ENCODE measurements at places on chromosomes 7 and 10.

DNA sequence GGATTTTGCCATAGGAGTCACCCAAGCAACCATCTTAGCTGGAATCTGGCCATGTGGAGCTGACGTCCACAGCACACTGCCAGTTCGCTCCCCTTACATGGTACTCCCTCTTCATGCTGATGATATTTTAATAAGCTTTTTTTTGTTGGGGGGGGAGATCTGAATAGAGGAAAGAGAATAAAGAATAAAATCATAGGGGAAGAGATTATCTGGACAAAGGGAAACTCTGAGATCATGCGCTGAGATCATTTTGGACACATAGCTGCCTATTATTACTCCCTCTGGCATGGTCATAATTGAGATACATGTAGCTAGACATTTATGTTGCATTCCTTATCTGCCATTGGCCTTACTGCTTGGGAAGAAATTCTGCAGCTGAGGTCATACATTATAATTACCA lies 282.7 kb downstream of the HTR7 start:
- no peak for DNase-seq

DNA sequence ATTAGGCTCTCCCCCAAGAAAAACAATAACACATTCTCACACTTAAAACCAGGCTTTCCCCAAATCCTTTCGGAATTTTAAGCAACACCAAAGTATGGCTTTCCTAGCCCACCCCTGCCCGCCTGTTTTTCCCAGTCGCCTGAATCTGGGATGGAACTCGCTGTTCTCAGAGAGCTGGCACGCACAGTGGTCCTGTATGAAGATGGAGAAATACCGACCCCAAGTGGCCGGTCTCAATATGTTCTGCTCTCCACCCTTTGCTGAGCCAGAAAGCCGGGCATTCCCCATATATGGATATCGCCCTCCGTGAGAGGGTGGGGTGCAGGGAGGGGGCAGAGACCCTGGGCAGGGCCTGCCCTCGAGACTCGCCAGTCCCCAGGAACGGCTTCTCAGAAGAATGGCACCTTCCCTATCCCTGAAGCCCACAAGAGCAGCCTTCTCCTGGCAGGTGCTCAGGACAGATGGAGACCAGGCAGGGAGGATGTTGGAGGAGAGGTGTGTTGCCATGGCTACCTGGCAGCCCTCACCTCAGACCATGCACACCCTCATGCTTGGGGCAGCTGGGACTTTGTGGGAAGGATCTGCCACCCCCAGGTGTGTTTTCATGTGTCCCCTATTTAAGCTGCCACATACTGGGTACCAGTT lies 3.4 kb downstream of the TACR2 start:
- DNase-seq, result no peak

DNA sequence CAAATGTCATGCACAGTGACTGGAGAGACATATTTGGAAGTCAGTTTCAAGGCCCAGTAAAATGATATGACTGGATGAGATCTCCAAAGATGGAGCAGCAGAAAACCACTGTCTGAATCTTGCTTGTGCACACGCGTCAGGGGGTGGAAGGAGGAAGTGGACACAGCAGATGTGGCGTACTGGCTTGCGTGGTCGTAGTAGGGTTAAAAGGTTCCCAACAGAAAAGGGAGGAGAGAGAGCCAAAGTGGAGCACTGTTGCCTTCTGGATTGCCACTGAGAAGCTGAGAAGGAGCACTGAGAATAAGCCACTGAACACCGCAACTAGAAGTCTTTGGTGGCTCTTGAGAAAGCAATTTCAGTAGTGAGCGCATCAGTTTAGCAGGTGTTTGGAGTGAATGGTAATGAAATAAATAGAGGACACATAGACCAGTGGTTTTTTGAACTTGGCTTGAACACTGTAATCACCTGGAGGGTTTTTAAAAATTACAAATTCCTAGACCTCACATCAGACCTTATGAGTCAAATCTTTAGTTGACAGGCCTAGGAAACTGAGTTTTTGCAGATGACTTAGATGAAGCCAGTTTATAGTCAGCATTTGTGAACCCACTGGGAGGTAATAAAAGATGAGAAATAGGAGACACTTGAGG lies 227.3 kb downstream of the PTEN start:
- no peak for DNase-seq

GRCh38 chr7:2876031-2876731 lies 32.1 kb upstream of the GNA12 start:
- DNase-seq, result no peak

DNA sequence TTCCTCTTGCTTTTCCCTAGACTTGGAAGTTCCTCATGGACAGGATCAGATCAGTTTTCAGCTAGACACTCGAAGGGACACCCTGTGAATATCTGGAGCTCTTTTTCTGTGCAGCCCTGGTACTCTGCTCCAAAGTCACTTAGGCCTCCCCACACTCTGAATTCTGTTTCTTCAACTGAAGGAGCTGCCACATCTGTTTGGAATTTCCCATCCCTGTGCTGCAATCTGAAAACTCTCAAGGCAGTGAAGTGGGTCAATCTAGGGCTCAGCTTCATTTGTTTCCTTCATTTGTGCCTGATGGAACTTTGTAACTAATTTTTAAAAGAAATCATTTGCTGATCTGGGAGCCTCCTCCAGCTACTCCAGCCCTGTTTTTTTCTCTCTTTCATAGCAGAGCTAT lies 9.6 kb downstream of the EPC1 start:
- no peak for DNase-seq

DNA sequence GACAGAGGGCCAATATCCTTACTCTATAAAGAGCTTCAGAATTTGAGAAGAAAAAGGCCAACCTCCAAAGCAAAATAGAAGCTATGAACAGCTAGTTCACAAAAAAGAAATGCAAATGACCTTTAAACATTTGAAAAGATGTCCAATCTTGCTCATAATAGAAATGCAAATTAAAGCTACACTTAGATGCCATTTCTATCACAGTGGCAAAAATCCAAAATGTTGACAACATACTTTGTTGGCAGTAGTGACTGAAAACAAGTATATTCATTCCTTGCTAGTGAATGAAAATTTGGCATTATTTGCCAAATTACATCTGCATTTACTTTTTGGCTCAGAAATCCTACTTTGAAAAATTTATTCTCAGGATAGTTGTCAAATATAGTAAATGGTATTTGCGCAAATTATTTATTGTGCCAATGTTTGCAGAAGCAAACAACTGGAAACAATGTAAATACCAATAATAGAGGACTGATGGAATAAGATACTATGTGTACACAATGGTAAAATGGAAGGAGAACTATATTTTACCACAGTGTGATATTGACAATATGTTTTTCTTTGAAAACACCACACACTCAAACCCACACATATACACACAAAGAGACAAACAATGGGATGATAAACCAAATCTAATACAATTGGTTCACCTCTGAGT lies 9.4 kb downstream of the TMEM106B start:
- no peak for DNase-seq

DNA sequence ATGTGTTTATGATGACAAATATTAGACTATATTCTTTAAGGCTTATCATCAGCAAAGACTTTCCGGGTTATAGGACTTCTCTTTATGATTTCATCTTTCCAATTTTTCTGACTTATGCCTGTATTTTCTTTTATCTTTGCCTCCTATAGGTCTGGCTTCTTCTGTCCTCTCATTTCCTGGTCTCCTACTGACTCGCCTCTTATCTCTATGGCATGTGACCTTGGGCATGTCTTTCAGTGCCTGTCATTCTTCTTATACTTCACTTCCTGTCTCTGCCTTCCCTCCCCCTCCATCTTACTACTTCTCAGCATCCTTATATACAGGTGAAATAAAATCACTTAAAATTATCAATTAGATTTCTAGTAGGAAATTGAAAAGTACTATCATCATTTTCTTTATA lies 42.2 kb downstream of the PCDH15 start:
- DNase-seq, result no peak

DNA sequence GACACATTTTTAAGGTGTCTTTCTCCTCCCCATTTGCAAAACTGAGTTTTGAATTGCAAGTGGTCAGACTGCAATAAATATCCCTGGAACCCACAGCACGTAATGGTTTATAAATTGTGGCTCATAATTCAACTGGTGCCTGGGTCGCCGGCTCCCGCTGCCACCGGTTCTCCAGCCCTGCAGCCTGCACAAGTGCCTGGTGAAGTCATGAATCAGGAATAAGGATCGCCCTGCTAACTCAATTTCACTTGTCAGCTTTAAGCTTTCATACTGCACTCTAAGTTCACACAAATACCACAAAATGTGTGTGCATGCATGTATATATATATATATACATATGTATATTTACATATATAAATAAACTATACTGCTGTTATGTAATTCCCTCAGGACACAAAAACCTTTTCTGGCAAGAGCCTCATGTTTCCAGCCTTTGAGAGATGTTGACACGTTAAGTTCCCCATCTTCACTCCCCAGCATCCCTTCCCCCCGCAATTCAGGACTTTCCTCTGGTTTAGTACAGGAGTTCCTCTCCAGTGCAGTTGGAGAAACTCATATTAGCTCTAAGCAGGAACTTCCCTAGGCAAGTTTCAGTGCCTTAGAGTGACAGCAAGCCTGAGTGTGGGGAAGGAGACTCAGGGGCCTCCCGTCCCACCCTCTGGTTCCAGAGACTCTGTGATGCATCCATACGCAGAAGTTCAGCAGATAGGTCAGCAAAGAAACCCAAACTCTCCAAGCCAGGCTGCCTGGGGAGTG lies 129.2 kb upstream of the UNC5B start:
- DNase-seq, result no peak

DNA sequence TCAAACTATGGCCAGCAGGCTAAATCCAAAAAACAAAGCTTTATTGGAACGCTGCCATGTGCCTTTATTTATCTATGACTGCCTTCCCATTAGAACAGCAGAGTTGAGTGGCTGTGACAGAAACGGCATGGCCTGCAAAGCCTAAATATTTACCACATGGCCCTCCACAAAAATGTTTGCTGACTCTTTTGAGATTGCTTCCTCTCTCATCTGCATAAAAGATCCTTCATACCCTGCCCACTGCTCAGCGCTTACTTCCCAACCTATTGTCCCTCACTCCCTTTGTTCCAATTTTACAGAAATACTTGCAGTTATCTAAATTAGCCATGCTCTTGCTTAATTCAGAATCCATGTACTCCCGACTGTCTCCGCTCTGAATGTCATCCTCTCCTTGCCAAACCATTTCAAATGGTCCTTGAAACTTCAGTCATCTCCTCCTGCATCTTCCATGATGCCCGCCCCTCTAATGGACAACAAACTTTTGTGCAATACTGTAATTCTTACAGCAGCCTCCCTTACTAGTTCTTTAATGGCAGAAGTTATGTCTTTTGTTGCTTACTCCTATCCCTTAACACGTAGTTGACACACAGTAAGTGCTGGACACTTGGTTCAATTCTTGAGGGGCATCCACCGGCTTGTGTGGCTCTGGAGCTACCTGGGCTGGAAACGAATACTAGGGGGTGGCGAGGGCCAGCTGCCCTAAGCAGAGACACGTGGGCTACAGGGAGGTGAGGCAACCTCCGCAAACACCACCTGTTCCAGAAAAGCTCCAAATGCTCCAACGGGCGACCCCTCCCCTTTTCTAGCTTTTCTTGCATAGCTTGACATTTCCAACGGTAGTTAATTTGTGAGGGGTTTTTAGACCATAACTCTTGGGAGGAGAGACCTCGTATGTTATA lies 832 bp downstream of the XRCC2 start:
- no peak for DNase-seq

DNA sequence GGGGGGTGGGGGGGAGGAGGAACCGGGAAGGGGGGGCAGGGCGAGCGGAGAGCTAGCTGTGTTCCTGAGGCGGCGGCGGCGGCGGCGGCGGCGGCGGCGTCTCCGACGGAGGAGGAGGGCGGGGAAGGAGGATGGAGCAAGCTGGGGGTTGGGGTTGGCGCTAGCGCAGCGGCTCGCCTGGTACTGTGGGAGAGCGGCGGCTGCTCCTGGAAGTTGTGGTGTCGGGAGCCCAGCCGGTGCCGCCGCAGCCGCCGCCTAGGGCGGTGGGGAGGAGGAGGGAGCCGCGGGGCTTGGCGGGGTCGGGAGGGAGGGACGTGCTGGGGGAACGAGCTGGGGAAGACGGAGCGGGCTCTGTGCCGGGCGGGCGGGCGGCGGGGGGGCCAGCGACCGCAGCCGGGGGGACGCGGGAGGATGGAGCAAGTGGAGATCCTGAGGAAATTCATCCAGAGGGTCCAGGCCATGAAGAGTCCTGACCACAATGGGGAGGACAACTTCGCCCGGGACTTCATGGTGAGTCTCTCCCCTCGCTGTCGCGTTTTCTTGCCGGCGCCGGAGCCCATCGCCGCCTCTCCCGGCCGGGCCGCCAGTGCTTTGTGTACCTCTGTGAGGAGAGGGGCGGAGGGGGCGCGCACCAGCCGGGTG lies at the start of gene PTPN12:
Gene PTPN12 (plus strand): TSS at position 160 of the 642 bp plus-strand sequence. CDS start 252 bp downstream, at position 412.
- DNase-seq, result no peak

- DNase-seq, result no peak
These were observed 20.3 kb downstream of the ZCCHC24 start for GRCh38 chr10:79425074-79425532.

GRCh38 chr10:76911184-76911583 lies 726.4 kb downstream of the KCNMA1 start:
- DNase-seq, result no peak

DNA sequence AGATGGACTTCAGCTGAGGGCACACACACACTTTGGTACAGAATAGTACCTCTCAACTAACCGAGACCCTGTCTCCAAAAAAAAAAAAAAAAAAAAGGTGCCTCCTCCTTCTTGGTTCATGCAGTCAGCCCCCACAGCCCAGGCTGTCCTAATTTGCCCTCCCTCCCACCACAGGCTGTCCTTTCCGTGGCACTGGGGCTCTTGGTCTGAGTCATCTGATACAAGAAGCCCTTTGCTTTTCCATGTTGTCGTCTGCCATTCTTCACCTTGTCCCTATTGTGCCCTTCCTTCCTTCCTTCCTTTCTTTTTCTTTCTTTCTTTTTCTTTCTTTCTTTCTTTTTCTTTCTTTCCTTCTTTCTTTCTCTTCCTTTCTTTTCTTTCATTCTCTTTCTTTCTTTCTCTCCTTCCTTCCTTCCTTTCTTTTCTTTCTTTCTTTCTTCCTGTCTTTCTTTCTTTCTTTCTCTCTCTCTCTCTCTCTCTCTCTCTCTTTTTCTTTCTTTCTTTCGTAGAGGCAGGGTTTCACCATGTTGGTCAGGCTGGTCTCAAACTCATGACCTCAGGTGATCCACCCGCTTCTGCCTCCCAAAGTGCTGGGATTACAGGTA lies 96.0 kb upstream of the IKZF1 start:
- DNase-seq, result no peak

DNA sequence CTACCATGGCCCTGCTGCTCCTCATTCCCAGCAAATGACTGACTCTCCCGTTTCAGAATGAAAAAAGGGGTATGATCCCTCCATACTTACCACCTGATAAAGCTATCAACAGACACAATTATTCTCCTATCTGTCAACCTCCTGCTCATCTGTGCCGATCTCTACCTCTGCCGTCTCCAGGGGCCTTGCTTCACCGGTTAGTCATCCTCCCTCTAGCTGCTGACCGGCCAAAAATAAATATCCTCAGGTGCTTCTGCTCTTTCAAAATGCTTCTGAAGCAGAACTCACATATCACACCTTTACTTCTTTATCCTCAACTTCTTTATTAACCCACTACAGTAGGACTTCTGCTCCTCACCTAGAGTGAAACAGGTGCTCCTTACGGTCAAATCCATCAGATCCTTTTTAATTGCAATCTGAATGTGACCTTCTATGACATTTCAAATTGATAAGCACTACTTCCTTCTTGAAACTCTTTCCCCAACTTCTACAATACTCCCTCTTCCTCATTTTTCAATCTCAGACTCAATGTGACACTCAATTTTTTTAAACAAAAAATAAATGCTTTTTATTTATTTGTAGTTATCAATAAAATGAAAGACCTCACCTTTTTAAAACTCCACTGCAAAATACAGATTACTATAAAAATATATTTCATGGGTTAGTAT lies 63.2 kb downstream of the LMBR1 start:
- no peak for DNase-seq

- no peak for DNase-seq
These were observed 268.3 kb upstream of the IGFBP3 start for GRCh38 chr7:46189255-46189790.

All from BJ (cell line).